ENCODE measurements at places on chromosomes 16 and 17. TPM values are rescaled to one million over a fixed set of nuclear protein-coding genes. Genes with fewer than 3 reads are reported as not detected.

The G6PC1 gene
- not detected for polyA plus RNA-seq

The CHST5 gene
- 0.18 TPM for polyA plus RNA-seq

The FBRS gene
- polyA plus RNA-seq, result 9.6 TPM

The ICAM2 gene
- polyA plus RNA-seq, result 0.08 TPM

The CXCL16 gene
- polyA plus RNA-seq, result 4.3 TPM

The TPSG1 gene
- polyA plus RNA-seq, result not detected

The ALDH3A1 gene
- 0.79 TPM for polyA plus RNA-seq

The FAM117A gene
- polyA plus RNA-seq, result 7.8 TPM

The CCL8 gene
- not detected for polyA plus RNA-seq

The C16orf54 gene
- polyA plus RNA-seq, result not detected

The NTN1 gene
- polyA plus RNA-seq, result 0.05 TPM

The ASGR1 gene
- polyA plus RNA-seq, result 2.0 TPM

- no peak overlapping the region for H3K4me3 ChIP-seq
- no peaks in the 10 kb centered on the region for H3K36me3 ChIP-seq
- DNase-seq, result no peak
- no peak overlapping the region for H3K27ac ChIP-seq
- H3K4me1 ChIP-seq, result peaks cover 2% of the 10 kb centered on the region
Observed at GRCh38 chr16:29676989-29677785, 1.8 kb upstream of the QPRT start.

DNA sequence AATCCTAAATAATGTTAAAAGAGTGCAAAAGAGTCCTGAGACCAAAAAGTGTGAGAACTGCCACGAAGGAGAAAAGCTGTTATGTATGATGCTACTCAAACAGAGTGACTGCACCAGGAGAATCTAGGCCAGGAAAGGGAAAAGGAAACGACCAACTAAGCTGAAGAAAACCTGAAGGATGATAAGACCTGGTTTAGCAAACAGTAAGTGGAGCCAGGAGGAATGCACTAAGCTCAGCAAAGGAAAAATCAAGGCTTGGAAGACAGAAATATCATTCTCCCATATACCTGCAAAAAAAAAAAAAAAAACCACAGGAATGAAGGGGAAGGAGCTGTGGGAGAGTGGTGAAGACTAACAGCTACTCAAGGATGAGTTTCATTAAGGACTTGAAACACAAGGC is 21.1 kb downstream of the CMC2 start:
- no peaks in the 10 kb centered on the region for H3K4me1 ChIP-seq
- no peaks in the 10 kb centered on the region for H3K36me3 ChIP-seq
- no peak overlapping the region for H3K4me3 ChIP-seq
- no peaks in the 10 kb centered on the region for H3K27me3 ChIP-seq

- H3K27ac ChIP-seq, result no peak overlapping the region
- peaks cover 7% of the 10 kb centered on the region for H3K27me3 ChIP-seq
- H3K36me3 ChIP-seq, result no peaks in the 10 kb centered on the region
- H3K4me1 ChIP-seq, result no peaks in the 10 kb centered on the region
- no peak for DNase-seq
Observed at GRCh38 chr17:77670173-77670572, 288.3 kb upstream of the TNRC6C start.

- H3K36me3 ChIP-seq, result no peaks in the 10 kb centered on the region
- no peak overlapping the region for H3K4me3 ChIP-seq
- no peaks in the 10 kb centered on the region for H3K27me3 ChIP-seq
- peak overlapping the region; percentile 16 for H3K27ac ChIP-seq
- H3K4me1 ChIP-seq, result peaks cover 8% of the 10 kb centered on the region
Observed at GRCh38 chr16:52497067-52497816, 49.7 kb downstream of the TOX3 start.

- DNase-seq, result no peak
- no peaks in the 10 kb centered on the region for H3K27me3 ChIP-seq
- no peak overlapping the region for H3K27ac ChIP-seq
- no peaks in the 10 kb centered on the region for H3K36me3 ChIP-seq
- no peaks in the 10 kb centered on the region for H3K4me1 ChIP-seq
Observed at GRCh38 chr16:76837872-76838271, 353.1 kb upstream of the MON1B start.

- H3K4me1 ChIP-seq, result peaks cover 2% of the 10 kb centered on the region
- no peak overlapping the region for H3K27ac ChIP-seq
- no peak for DNase-seq
- H3K36me3 ChIP-seq, result no peaks in the 10 kb centered on the region
- H3K4me3 ChIP-seq, result no peak overlapping the region
Observed at GRCh38 chr16:54493061-54493460, 206.5 kb upstream of the IRX3 start.

DNA sequence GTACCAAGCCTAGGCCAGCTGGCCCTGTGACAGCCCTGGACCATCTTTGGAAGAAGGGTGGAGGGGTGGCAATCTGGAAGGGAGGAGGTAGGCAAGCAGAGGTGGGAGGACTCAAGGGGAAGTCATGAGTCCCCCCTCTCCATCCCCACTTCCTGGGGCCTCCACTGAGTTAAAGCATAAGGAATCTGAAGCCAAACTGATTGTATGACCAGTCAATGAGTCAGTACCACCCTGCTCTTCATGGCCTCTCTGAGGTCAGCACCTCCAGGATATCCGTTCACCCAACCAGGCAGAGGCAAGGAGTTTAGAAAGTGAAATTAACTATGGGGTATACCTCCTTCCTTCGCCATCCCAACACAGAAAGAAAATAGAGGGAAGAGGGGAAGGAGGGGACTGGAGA is 272.7 kb downstream of the SOX9 start:
- no peaks in the 10 kb centered on the region for H3K36me3 ChIP-seq
- peaks cover 61% of the 10 kb centered on the region for H3K4me1 ChIP-seq
- no peaks in the 10 kb centered on the region for H3K27me3 ChIP-seq
- DNase-seq, result no peak

DNA sequence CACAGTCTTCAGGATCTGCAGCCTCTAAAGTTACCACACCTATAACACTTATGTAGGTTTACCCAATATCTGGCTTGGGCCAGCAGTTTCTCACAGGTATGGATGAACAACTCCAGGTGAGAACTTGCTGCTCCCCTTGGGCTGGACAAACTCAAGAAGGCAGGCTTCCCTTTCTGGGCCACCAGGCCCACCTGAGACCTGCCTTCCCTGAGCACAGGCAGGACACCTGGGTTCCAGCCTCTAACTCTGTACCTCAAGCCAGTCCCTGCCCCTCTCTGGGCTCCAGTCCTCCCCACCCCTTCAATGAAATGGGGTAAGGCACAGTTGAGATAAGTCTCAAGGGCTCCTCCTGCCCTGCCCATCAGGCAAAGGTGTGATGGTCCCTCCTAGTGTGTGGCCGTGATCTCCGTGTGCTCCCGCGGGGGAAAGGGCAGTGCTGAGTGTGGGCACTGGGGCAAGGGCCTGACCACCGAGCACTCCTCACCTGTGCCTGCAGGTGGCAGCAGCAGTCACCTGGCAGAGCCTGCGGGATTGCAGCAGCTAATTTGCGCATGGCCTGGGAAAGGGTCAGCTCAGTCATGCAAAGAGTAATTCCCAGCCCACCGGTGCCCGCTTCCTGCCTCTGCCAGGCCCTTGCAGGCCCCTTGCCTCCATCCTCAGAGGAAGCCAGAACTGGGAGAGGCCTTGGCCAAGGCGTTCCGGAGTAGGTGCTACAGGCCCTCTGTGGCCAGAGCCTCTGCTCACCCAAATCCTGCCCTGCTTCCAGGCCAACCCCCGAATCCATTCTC is 28.2 kb upstream of the ADGRG1 start:
- no peaks in the 10 kb centered on the region for H3K27me3 ChIP-seq
- H3K4me3 ChIP-seq, result no peak overlapping the region
- peak; percentile 67 for DNase-seq
- 0 out of 2 replicates have a peak, but pooled peaks cover 3% of the 10 kb centered on the region for H3K4me1 ChIP-seq
- H3K36me3 ChIP-seq, result no peaks in the 10 kb centered on the region
- no peak overlapping the region for H3K27ac ChIP-seq

- H3K27ac ChIP-seq, result no peak overlapping the region
Observed at GRCh38 chr16:58324792-58325191, 30.0 kb upstream of the PRSS54 start.

GRCh38 chr16:79839466-79840341 is 239.2 kb upstream of the MAF start:
- H3K36me3 ChIP-seq, result no peaks in the 10 kb centered on the region
- H3K27ac ChIP-seq, result peak overlapping the region; percentile 64
- no peak for DNase-seq
- H3K27me3 ChIP-seq, result no peaks in the 10 kb centered on the region
- no peak overlapping the region for H3K4me3 ChIP-seq

GRCh38 chr17:72501404-72502370 is 380.9 kb downstream of the SOX9 start:
- peaks cover 7% of the 10 kb centered on the region for H3K4me1 ChIP-seq
- H3K36me3 ChIP-seq, result no peaks in the 10 kb centered on the region
- H3K27ac ChIP-seq, result no peak overlapping the region
- no peak overlapping the region for H3K4me3 ChIP-seq
- DNase-seq, result no peak
- no peaks in the 10 kb centered on the region for H3K27me3 ChIP-seq

DNA sequence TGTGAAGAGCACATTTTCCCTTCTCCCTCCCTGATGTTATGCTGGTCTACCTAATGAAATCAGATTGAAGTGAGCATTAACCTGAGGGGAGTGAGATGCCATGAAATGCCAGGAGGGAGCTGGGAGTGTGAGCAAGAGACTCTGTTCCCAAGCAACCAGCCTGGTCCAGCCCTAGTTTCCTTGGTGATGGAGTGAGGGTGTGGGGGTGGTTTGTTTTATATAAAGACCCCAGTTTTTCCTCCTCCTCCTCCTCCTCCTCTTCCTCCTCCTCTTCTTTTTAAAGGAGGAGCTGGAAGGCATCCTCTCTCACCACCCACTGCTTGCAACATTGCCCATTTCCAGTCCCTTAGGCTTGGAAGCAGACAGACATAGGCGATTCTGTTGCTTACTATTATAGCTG is 97.1 kb downstream of the DNAH3 start:
- H3K27me3 ChIP-seq, result peaks cover 12% of the 10 kb centered on the region
- no peak overlapping the region for H3K4me3 ChIP-seq
- DNase-seq, result no peak
- H3K4me1 ChIP-seq, result no peaks in the 10 kb centered on the region

GRCh38 chr16:83027973-83028372 is 401.2 kb downstream of the CDH13 start:
- DNase-seq, result no peak
- H3K4me1 ChIP-seq, result no peaks in the 10 kb centered on the region
- H3K36me3 ChIP-seq, result no peaks in the 10 kb centered on the region
- H3K4me3 ChIP-seq, result no peak overlapping the region
- H3K27me3 ChIP-seq, result no peaks in the 10 kb centered on the region

- peak overlapping the region; percentile 3 for H3K27ac ChIP-seq
- H3K4me3 ChIP-seq, result no peak overlapping the region
- H3K4me1 ChIP-seq, result peaks cover 4% of the 10 kb centered on the region
Observed at GRCh38 chr16:68144008-68144407, 58.8 kb downstream of the NFATC3 start.

- no peaks in the 10 kb centered on the region for H3K4me1 ChIP-seq
- no peak overlapping the region for H3K4me3 ChIP-seq
Observed at GRCh38 chr16:79639576-79640311, 39.2 kb upstream of the MAF start.

DNA sequence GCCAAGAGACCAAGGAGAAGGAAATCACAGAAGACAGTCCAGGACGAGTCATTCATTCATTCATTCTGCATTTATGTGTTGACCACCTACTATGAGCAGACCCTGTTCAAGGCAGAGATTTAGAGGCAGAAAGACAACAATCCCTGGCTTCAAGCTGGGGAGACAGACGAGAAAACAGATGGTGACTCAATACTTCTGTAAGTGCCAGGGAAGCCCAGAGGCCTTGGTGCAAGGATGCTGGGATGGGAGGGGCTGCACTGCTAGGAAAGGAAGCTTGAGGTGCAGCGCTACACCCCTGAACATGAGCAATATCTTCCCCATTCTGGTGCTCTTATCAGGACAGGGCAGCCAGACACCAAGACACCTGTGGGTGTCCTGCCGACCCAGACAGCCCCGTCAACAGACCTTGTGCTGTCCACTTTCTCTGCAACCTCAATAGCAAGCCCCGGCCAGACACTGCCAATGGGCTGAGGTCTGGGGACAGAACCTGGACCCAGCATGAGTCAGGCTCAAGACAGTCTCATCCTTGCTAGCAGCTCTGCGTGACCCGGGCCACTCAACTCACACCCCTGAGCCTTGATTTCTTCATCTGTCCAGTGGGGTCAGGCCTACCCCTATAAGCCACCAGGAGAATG is 163.5 kb downstream of the COPRS start:
- H3K36me3 ChIP-seq, result no peaks in the 10 kb centered on the region
- no peak overlapping the region for H3K4me3 ChIP-seq
- peaks cover 23% of the 10 kb centered on the region for H3K4me1 ChIP-seq
- H3K27ac ChIP-seq, result peak overlapping the region; percentile 83
- no peaks in the 10 kb centered on the region for H3K27me3 ChIP-seq
- DNase-seq, result no peak

- H3K36me3 ChIP-seq, result peaks cover 15% of the 10 kb centered on the region
- H3K27me3 ChIP-seq, result no peaks in the 10 kb centered on the region
- no peak for DNase-seq
Observed at GRCh38 chr17:80963812-80964543, 27.7 kb upstream of the CHMP6 start.

DNA sequence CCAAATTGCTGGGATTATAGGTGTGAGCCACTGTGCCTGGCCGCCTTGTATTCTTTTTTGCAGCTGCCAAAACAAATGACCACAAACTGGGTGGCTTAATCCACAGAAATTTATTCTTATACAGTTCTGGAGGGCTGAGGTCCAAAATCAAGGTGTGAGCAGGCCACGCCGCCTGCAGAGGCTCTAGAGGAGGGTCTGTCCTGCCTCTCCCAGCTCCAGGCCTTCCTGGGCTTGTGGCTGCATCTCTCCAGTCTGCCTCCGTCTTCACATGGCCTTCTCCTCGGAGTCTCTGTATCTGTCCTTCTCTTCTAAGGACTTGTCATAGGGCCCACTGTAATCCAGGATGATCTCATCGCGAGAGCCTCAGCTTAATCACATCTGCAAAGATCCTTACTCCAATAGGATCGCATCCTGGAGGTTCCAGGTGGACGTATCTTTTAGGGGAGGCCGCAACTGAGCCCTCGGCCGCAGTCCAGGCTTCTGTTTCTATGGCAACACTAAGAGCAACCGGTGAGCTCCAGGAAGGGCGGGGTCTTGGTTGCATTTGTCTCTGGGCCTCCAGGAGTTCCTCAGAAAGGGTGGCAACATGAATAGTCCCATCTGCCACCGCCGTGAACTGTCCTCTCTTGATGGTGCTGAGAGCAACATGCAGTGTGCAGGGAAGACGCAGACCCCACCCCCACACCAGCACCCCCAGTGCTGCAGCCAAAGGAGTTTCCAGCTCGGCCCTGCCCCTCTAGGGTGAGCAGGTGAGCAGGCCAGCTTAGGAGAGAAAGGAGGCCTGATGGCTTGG is 29.5 kb upstream of the CREBBP start:
- no peaks in the 10 kb centered on the region for H3K36me3 ChIP-seq
- no peak overlapping the region for H3K27ac ChIP-seq
- no peak for DNase-seq
- H3K4me3 ChIP-seq, result no peak overlapping the region
- no peaks in the 10 kb centered on the region for H3K4me1 ChIP-seq
- no peaks in the 10 kb centered on the region for H3K27me3 ChIP-seq

Measured in SK-N-SH (cell line).